ENCODE measurements at places on chromosomes 7 and 10.

DNA sequence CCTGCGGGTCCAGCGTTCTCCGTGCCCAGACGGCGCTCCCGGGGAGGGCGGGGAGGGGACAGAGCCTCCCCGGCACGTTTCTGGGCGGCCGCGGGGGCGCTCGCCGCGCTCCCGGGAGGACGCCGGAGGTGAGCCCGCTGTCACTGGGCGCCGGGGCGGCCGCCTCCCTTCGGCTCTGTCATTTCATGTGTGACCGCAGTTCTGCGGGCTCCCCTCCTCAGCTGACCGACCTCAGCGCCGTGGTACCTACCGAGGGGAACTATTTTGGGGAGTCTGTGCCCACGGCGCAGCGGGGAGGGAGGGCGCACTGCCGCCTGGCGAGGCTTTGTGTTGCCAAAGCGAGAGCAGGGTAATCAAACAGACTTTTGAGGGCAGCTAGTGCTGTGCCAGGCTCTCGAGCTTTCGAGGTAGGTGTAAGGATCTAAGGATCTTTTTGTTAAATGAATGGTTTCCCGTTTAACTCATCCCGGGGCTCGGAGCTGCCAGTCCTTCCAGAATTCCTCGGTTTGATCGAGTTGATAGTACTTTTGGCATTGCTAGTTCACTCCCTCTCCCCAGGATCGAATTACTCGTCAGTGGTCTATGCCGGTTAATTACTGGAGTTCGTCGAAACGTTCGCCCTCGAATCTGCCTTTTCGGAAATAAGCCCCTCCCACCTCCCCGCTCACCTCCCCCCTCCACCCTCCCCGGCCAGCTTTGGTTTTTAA, 1.9 kb downstream of the ARID5B start:
- peak; percentile 64 for DNase-seq

DNA sequence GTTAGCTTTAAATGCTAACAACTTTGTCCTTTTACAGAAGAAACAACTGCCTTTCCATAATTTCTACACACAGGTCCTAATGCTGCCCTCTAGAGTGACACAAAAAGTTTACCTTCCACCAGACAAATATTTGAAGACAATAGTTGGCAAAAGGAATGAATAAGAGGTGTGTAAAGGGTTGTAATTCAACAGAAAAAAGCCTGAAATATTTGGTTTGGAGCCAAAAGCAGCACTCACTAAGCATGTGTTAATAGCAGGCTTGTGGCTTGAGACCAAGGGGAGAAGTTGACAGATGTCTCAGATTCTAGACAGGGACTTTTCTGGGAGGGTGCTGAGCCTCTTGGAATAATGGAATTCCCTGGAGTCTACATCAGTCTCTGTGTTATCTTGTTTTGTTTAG, 156.2 kb upstream of the GALNT17 start:
- no peak for DNase-seq

DNA sequence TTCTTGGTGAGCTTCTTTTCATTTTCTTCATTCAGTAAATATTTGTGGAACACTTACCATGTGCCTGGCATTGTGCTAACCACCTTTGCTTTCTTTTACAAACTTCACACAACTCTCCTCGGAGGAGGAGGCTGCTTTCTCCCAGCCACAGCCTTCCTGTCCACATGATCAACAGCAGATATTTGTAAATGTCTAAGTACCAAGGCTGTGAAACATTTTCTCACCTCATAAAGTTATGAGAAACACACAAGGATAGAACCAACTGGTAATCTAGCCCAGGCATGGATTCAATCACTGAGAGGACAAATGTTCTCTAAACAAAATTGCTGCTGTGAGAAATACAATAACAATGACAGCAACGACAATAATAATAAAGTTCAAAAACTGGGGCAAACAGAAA, 3.9 kb downstream of the CTTNBP2 start:
- DNase-seq: no peak

- no peak for DNase-seq
Measured at GRCh38 chr7:75725306-75725705, 13.4 kb downstream of the HIP1 start.

DNA sequence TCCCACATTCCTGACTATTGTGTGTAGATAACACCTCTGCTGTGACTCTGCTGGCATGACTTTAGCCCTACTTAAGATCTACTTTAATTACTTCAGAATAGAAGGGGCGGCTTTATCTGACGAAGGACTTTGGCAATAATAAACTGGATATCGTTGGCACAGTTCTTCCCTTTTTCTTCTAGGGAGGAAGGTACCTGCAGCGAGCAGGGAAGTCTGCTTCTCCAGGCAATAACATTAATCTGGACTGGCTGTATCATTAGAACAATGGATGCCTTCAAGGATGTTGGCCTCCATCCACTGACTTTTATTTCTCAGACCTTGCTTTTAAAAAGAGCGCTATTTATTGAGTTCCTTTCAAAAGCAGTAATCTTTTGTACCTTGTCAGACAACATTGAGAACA, 172.6 kb upstream of the THSD7A start:
- DNase-seq: no peak

DNA sequence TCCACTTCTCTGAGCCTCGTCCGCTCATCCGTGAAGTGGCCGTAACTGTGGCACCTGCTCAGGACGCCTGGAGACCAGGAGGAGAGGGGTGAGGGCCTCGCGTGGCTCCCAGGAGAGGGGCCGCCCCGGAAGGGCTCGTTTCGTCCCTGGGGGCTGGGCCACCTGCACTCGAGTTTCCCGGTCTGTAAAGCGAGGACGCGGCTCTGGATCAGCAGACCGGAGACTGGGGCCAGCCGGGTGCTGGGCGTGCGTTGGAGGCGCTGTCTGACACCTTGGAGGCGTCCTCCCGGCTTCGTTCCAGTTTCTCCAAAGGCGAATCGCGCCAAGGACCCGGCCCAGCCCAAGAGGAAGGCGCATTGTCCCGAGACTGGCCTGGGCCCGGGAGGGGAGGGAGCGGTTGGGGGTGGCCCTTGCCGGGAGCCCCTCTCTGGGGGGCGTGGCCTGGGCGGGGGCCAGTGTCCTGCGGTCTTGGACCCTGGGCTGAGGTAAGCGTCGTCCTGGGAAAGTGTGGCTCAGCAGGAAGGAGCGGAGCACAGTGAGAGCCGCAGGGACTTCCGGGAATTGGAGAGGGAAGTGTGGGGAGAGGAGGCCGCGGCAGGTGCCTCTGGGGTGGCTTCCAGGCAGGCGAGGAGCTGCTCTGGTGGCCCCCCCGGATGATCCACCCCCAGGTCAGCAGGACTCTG, 89.6 kb downstream of the FOXL3 start:
- DNase-seq: no peak

- no peak for DNase-seq
Measured at GRCh38 chr10:60426425-60426824, 36.8 kb upstream of the ANK3 start.

DNA sequence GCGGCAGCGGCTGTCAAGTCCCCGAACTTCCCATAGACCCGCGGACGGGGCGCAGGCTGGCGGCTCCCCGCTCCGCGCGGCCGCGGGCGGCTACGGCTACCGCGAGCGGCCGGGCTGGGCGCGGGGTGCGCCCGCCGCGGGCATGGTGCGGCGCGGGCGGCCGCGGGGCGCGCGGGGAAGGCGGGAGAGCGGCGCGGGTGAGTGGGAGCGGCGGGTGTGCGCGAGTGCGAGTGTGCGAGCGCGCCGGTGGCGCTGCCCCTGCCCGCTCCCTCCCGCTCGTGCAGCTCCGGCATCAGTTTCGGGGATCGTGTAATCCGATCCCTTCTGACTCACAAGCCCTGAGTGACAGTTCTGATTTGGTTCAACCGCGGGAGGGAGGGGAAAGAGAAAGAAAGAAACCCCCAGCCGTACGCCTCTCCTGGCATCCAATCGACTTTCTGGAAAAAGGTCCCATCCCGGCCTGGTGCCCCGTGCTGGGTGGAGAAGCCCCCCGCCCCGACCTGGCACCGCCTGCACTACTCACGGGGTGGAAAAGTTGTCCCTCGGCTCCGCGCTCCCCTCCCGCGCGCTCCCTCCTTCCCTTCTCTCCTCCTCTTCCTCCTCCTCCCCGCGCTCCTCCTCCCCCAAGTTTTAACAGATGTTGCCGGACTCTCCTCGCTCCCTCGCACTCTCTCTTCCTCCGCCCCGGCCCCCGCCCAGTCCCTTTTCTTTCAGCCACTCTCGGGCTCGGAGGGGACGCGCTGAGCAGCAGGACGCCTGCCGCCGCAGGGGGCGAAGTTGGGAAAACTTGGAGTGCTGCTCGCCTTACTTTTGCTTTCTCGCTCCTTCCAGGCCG, at the start of gene GLI3:
Gene GLI3, minus strand, starts transcription at position 234 of the 835 bp plus-strand sequence. CDS start 13,956 bp downstream, outside the sequence.
- DNase-seq: peak; percentile 36

DNA sequence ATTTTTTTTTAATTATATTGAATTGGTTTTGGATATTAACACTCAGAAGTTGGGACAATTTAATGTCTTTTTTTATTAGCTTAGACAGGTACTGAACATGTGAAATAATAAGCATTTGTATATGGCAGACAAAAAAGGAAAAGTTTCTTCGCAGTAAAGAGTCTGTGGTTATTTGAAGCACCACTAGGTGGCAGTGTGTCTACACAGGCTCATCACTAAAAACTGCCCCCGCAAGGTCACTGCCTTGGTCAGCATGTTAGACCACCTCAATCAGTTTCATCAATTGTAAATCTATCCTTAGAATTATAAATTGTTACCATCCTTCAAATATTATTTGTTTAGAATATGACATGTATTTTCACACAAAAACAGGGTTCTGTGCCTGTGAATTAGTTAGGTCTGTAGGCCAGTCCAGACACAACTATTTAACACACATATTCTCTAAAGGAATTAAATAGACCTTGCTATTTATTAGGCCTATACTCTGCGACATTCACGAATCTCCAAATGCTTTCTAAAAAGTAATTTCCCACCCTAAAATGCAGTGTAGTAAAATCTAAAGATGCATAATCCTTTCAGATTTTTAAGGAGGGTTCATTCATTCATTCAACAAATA, 17.0 kb downstream of the PNLIPRP3 start:
- DNase-seq: no peak

- no peak for DNase-seq
Measured at GRCh38 chr10:46559231-46559671, 2.8 kb upstream of the GPRIN2 start.

- no peak for DNase-seq
Measured at GRCh38 chr10:48590945-48591344, 13.9 kb downstream of the ARHGAP22 start.

GRCh38 chr10:97332591-97333350, 1.8 kb downstream of the FRAT2 start:
- peak; percentile 54 for DNase-seq

GRCh38 chr7:97801108-97801507, 69.2 kb downstream of the TAC1 start:
- DNase-seq: no peak

- DNase-seq: no peak
Measured at GRCh38 chr7:114182837-114183236, 231.8 kb upstream of the FOXP2 start.

- no peak for DNase-seq
Measured at GRCh38 chr10:17232276-17232960, 4.4 kb downstream of the VIM start.

GRCh38 chr7:73833251-73833919, 2.6 kb downstream of the CLDN4 start:
- DNase-seq: no peak

- DNase-seq: no peak
Measured at GRCh38 chr10:28548781-28549498, 16.0 kb downstream of the WAC start.

GRCh38 chr10:96441322-96441885, 72.3 kb downstream of the TLL2 start:
- DNase-seq: no peak

DNA sequence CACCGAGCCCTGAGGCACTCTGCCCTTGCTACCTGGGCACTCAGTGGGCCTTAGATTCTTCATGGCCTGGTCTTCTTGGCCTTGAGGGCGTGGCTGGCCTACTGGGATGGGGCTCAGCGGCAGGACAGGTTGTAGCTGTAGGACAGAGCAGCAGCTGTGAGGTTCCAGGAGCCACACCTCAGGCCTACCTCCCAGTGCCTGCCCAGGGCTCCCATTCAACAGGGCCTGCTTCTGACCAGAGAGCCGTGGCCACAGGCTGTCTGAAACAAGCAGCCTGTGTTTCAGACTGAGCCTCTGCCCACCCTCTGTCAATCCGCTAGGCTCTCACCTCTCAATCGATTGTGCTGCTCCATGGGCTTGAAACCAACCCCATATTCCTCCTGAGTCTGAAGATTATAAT, 928.0 kb upstream of the ZNF722 start:
- DNase-seq: no peak

GRCh38 chr7:149685455-149685854, 87.9 kb downstream of the ZNF467 start:
- DNase-seq: no peak

GRCh38 chr7:75771224-75771623, 787 bp downstream of the CCL26 start:
- DNase-seq: no peak

DNA sequence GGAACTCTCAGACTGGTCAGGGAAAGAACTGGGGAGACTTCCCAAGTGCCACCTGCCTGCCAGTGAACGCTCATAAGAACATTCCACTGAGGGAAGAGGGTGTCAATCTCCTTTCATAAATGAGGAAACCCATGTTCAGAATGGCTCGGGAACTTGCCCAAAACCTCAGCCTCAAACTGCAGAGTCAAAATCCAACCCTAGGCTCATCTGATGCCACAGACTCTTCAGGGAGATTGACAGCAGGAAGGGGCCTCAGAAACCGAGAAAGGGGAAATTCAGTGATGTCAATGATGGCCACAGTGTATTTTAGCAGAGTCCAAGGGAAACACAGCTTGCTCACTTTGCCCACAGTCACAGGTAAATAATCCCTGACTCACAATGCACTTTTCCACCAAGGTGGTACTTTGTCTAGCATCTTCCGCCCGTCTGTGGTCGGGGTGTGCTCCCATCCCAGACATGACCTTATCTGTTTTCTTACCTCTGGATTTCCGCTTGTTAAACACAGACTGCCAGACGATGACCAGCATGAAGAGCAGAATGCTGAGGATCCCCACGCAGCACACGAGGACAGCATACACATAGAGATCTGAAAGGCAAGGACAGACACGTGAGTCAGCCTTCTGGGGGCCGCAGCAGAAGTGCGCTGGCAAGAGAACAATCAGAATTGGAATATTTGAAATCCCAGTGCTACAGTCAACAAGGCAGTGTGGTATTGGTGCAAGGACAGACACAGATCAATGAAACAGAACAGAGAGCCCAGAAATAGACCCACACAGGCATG, 38.4 kb downstream of the VSTM4 start:
- DNase-seq: peak; percentile 5

GRCh38 chr7:124032369-124033094, at the start of gene TMEM229A:
TMEM229A (minus strand) TSS chr7:124033067; CDS start chr7:124033003, 64 bp downstream.
- peak; percentile 61 for DNase-seq

- DNase-seq: no peak
Measured at GRCh38 chr7:22576612-22577469, 76.9 kb upstream of the STEAP1B start.

- DNase-seq: no peak
Measured at GRCh38 chr7:131952365-131952764, 395.9 kb upstream of the PODXL start.

GRCh38 chr10:34137201-34137600, 677.9 kb downstream of the PARD3 start:
- no peak for DNase-seq

- no peak for DNase-seq
Measured at GRCh38 chr7:273327-273726, 16.6 kb upstream of the FOXL3 start.

DNA sequence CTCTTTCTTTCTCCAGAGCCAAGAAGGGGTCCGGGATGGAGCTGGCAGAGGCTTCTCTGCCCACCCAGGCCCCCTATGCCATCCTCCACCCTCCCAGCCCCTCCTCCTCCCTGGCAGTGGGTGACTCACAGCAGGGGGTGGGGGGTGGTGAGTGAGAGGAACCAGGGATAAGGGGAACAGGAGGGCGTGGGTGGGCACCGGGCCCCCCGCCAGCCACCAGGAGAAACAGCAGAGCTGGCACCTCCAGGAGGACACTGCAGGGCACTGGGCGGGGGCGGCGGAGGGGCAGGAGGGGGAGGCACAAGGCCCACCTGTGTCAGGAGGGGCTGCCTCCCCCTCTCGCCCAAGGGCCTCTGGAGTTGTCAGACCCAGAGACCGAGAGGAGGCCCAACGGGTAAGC, 56.0 kb downstream of the CAMK2B start:
- DNase-seq: peak; percentile 24
